ENCODE measurements at places on chromosomes 2 and 18.

- no peak for DNase-seq
Measured at GRCh38 chr2:188966079-188966571, 8.0 kb upstream of the COL3A1 start.

GRCh38 chr2:156064540-156064939, 268.0 kb downstream of the NR4A2 start:
- DNase-seq, result no peak

DNA sequence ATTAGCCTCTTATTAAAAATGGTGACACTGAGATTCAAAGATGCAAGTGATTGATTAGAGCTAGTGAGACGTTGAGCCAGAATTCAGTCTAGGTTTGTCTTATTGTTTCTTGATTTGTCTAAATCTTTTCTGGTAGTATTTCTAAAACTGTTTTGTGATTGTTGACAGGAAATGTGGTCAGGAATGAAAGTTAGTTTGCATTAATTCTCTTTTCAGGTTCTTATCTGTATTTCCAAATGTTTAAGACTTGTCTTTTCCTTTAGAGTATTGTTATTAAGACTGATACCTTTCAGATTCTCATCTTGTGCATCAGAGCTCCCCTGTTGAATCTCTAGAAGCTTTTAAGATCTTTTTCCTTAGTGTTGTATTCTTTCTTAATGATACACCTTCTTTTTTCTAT, 89.3 kb downstream of the MBD5 start:
- no peak for DNase-seq

DNA sequence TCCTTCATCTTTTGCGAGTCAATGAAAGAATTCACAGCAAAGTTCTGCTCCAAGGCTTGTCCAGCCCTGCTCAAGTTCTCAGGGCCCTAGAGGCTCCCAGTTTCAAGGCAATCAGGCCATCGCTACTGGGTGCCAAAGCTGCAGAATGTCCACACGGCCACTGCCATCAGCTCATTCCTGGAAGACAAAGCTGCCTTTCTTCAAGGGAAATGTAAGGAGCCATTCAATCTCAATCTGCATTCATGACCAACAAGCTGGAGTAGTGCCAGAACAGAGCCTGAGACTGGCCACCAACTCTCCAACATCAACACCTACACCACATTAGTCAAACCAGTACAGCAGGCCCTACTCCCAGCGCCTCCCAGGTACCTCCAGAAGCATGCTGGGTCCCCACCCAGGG, 202.2 kb downstream of the TCF4 start:
- DNase-seq, result no peak

DNA sequence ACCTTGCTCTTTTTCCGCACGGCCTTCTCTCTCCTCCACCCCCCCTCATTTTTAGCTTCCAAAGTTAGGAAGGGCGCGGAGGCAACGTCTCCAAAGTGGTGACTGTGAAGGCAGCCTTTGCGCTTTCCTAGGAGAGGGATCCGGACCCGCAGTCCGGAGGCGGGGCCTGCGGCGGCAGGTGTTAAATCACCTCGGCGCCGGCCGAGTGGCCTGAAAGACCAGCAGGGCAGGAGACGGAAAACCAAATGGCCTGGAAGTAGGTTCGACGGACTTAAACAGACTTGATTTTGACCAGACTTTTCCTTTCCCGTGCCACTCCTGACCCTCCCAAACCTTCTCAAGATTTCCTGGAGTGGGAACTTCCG, 615 bp downstream of the GORASP2 start:
- peak; percentile 81 for DNase-seq

GRCh38 chr18:37537868-37538525, 27.6 kb downstream of the CELF4 start:
- peak; percentile 90 for DNase-seq

DNA sequence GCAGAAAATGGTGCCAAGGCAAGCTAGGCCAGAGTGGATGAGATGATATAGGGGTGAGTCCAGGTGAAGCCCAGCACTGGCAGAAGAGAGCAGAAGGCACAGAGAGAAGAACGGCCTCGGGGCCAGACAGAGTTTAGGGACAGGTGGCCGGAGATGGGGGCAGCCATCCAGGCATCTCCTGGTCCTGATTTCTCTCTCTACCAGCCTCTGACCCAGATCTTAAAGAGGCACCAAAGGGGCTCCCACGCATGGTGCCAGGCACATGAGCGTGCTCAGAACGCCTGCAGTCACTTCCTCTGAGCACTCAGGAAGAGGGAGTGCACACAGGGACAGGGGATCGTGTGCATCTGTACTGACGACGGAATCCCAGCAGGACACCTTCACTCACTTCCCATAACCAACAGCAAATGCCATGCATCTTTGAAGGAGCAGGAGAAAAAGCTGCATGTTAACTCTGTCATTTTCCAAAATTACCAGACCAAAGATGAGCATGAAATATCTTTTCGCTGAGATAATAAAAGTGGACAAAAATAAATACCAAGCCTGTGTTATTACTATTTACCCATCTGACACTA, 427.8 kb upstream of the MYT1L start:
- DNase-seq, result no peak

- no peak for DNase-seq
Measured at GRCh38 chr2:108605947-108606346, 71.7 kb downstream of the LIMS1 start.

DNA sequence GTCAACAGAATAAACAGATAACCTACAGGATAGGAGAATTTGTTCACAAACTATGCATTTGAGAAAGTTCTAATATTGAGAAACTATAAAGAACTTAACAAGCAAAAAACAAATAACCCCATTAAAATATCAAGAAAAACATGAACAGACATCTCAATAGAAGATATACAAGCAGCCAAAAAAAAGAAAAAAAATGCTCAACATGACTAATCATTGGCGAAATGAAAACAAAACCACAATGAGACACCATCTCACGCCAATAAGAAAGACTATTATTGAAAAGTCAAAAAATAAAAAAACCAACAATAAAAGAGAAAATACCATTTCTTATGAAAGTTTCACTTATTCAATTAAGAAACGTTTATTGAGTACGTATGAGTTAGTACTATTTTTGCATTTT, 800.5 kb downstream of the CBLN2 start:
- DNase-seq, result no peak

- peak; percentile 44 for DNase-seq
Measured at GRCh38 chr2:43345391-43345813, 119.0 kb upstream of the ZFP36L2 start.

GRCh38 chr18:8750954-8751415, 45.6 kb downstream of the MTCL1 start:
- DNase-seq, result no peak

DNA sequence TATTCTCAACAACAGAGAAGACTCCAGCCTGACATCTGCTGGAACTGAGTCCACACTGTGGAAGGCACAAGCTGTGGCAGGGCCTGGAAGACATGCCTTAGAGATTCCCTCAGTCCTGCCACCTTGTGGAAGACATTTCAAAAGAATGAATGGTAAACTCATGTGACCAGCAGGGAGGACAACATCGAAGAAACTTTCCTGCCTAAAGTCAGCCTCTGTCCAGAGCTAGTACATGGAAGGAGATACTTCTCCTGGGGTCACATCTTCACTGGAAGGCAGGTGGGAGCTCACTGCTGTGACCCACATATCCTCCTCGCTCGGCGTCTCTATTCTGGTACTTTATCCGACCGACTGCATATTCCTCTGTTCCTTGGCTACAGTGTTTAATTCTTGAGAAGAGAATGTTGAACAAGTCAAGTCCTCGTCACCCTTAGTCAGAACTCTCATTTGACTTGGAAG, 59.5 kb downstream of the PUM2 start:
- DNase-seq, result peak; percentile 92

DNA sequence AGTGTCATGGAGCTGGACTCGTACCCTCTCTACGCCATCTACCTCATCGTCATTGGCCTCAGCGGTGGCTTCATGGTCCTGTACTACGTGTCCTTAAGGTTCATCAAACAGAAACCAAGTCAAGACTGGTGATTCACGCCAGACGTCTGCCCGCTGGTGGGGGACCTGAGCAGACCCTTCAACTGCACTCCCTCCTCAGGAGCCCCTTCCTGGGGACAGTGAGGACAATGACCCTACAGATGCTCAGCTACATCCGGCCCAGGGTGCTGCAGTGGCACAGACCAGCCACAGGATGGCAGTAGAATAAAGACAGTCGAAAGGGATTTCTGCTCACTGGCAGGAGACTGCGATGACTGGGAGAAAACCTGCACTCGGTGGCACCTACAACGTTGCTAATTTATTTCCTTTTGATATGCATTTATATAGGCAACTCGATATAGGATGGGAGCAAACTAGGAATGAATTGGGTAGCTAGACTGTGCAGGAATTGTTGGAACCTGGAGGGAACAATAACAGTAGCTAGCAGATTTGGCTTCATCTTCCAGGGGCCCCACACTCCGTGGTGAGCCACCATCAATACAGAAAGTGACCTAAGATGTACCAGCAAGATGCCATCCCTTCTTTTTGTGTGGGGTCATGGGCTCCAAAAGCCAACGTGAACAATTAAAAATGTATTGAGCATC, 39.2 kb downstream of the ABCG8 start:
- peak; percentile 86 for DNase-seq

Data from GM23338 (cell line).